WTC11 (cell line): ENCODE measurements at places on chromosomes 6 and 20. TPM values are rescaled to one million over a fixed set of nuclear protein-coding genes. Genes with fewer than 3 reads are reported as not detected.

FGD2 gene
- total RNA-seq, result 0.31 to 0.78 TPM (median 0.44 TPM) in 3 replicates

RIPPLY2 gene
- total RNA-seq, result 0.66 to 2.2 TPM (median 2.1 TPM) in 3 replicates

PTGIS gene
- 24.3 to 37.0 TPM (median 34.4 TPM) in 3 replicates for total RNA-seq

SCAF8 gene
- total RNA-seq, result 40.7 to 46.8 TPM (median 46.3 TPM) in 3 replicates

UQCC2 gene
- 65.8 to 105 TPM (median 95.3 TPM) in 3 replicates for total RNA-seq

KCNQ5 gene
- total RNA-seq, result 1.5 to 2.0 TPM (median 1.7 TPM) in 3 replicates

SYNDIG1 gene
- total RNA-seq, result 5.0 to 6.4 TPM (median 6.0 TPM) in 3 replicates

PMEPA1 gene
- total RNA-seq, result 29.8 to 40.6 TPM (median 31.0 TPM) in 3 replicates

HLA-DQA2 gene
- total RNA-seq, result not detected in 3 replicates

MTFR2 gene
- total RNA-seq, result 8.2 to 8.5 TPM (median 8.5 TPM) in 3 replicates

TOMM6 gene
- total RNA-seq, result 219 to 233 TPM (median 228 TPM) in 3 replicates

TNNC2 gene
- 2.7 to 3.6 TPM (median 3.0 TPM) in 3 replicates for total RNA-seq

C20orf96 gene
- total RNA-seq, result 22.1 to 30.3 TPM (median 27.8 TPM) in 3 replicates

CDH26 gene
- total RNA-seq, result 1.0 to 1.4 TPM (median 1.3 TPM) in 3 replicates

LAMA4 gene
- 1.6 to 2.6 TPM (median 1.7 TPM) in 3 replicates for total RNA-seq

C20orf204 gene
- total RNA-seq, result 1.6 to 2.4 TPM (median 2.1 TPM) in 3 replicates

LY6G6D gene
- total RNA-seq, result not detected in 3 replicates

CCN2 gene
- total RNA-seq, result 67.8 to 75.9 TPM (median 74.7 TPM) in 3 replicates
